ENCODE measurements at places on chromosomes 16 and 17.

DNA sequence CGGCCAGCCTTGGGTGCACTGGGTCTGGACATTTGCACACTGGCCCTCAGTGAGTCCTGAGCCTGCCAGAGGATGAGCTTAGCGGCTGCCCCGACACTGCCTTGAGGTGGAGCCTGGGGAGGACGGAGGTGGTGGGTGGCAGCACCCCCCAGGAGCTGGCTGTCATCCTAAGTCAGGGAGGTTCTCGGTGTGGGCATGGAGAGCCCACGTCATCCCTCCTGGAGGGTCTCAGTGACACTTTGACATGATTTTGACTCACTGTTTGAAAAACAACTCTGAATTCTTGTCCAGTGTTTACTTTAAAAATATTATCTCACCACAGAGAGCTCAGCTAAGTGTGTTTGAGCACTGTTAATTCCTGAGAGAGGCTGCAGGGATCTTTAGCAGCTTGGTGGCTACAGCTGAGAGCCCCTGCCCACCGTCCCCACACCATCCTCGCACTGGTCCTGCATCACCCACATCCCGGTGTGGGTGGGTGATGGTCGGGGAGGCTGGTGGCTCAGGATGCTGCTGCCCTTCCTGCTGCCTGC is 63.1 kb downstream of the BANP start:
- no peak for DNase-seq

DNA sequence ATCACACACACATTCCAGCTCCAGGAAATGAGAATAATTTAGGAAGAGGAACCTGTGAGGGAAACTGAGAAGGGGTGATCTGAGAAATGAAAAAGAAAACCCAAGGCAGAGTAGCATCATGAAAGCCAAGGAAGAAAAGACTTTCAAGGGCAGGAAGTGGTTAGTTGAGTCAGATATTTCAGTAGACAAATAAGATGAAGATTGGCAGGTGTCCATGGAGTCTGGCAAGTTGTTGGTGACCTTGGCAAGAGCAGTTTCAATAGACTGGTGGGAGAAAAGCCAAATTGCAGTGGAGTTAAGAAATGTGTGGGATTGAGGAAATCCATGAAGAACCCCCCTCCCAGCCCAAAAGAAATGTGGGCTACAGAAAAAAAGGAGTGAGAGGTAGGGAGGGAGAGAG is 10.7 kb downstream of the GNAO1 start:
- DNase-seq: no peak

GRCh38 chr16:24541233-24541933 is 2.0 kb downstream of the RBBP6 start:
- no peak for DNase-seq

GRCh38 chr16:11361701-11362451 is 16.6 kb downstream of the RMI2 start:
- peak; percentile 54 for DNase-seq

DNA sequence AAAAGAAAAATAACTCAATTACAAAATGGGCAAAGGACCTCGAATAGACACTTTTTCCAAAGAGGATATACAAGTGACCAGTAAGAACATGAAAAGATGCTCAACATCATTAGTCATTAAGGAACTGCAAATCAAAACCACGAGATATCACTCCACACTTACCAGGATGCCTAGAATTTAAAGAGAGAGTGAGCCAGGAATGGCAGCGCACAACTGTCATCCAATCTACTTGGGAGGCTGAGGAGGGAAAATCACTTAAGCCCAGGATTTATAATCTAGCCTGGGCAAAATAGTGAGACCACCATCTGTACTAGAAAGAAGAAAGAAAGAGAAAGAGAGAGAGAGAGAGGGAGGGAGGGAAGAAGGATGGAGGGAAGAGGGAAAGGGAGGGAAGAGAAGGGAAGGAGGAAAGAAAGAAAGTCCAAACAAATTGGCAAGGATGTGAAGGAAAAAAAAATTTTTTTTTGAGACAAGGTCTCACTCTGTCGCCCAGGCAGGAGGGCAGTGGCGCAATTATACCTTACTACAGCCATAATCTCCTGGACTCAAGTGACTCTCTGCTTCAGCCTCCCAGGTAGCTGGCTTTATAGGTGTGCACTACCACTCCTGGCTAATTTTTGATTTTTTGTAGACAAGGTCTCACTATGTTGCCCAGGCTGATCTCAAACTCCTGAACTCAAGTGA is 22.6 kb downstream of the TBX2 start:
- no peak for DNase-seq

- no peak for DNase-seq
These were observed 65.3 kb upstream of the CNEP1R1 start for GRCh38 chr16:49959552-49960277.

DNA sequence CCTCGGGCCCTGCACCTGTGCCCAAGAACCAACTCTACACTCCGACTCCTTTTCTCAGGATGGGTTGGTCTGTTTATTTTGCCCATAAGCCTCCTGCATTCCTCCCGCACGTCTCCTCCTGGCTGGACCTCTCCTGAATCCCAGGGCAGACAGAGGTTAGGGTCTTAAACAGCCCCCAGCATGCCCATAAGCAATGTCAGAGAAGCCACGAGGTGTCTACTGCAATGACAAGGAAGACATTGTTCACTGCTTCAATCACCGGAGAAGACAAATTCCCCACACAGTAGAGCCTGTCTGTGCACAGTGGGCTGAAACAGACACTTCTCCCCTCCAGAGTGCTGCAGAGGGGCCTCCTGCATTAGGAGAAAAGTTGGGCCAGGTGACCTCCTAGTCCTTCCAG is 230.6 kb upstream of the RPL38 start:
- no peak for DNase-seq

- DNase-seq: no peak
These were observed 19.5 kb upstream of the ITGAX start for GRCh38 chr16:31335431-31335830.

- DNase-seq: no peak
These were observed at the start of gene KRT23 for GRCh38 chr17:40937384-40937819. TSS of gene KRT23 (minus strand) at chr17:40937646. CDS start at chr17:40936603, 1,043 bp downstream.

DNA sequence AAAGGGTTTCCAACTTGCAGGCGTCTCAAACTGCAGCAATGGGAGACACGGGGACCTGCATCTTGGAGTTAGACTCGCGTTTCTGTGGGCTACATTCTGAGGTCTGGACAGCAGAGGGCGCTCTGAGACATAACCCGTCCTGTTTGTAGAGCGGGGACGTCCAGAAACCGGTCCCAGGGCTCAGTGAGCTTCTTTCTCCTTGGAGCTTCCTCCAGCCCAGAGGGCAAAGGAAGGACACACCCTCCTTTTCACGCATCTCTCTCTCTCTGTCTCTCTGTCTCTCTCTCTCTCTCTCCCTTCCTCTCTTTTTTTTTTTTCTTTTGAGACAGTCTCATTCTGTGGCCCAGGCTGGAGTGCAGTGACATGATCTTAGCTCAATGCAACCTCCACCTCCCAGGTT is 19.8 kb downstream of the COX4I1 start:
- DNase-seq: peak; percentile 96

- DNase-seq: peak; percentile 61
These were observed 13.9 kb upstream of the KIFC3 start for GRCh38 chr16:57815987-57816745.

- no peak for DNase-seq
These were observed 4.0 kb upstream of the TMEM88 start for GRCh38 chr17:7850701-7851437.
